Mammary microvascular endothelial cell (primary cell): ENCODE measurements at places on chromosomes 4 and X. TPM values are rescaled to one million over a fixed set of nuclear protein-coding genes. Genes with fewer than 3 reads are reported as not detected.

The NRK gene
- 0.07 and 0.10 TPM in 2 replicates for total RNA-seq

The MMGT1 gene
- total RNA-seq = 15.9 and 16.4 TPM in 2 replicates

The L1CAM gene
- total RNA-seq = 0.05 TPM in 1 of 2 replicates, not detected in the other

The HSFX1 gene
- 0.07 TPM in 1 of 2 replicates, not detected in the other for total RNA-seq

The PRRG1 gene
- 25.2 and 30.4 TPM in 2 replicates for total RNA-seq

The IQCM gene
- total RNA-seq = not detected in 2 replicates

The DCX gene
- total RNA-seq = not detected in 2 replicates

The TAPT1 gene
- total RNA-seq = 5.9 and 7.3 TPM in 2 replicates

The SGMS2 gene
- total RNA-seq = 70.5 and 95.0 TPM in 2 replicates

The GABRG1 gene
- not detected in 2 replicates for total RNA-seq

The GYG2 gene
- 0.05 TPM in 1 of 2 replicates, not detected in the other for total RNA-seq

The GNPDA2 gene
- total RNA-seq = 14.5 and 16.8 TPM in 2 replicates

The TREX2 gene
- 2.2 TPM in 1 of 2 replicates, not detected in the other for total RNA-seq

The FAM184B gene
- not detected in 2 replicates for total RNA-seq
